ENCODE measurements at places on chromosomes 11 and 22. TPM values are rescaled to one million over a fixed set of nuclear protein-coding genes. Genes with fewer than 3 reads are reported as not detected.

- no peak overlapping the region for H3K4me3 ChIP-seq
- DNase-seq, result peak; percentile 49
- H3K27me3 ChIP-seq, result no peaks in the 10 kb centered on the region
- peaks cover 26% of the 10 kb centered on the region for H3K4me1 ChIP-seq
- H3K36me3 ChIP-seq, result no peaks in the 10 kb centered on the region
Observed at GRCh38 chr22:26322179-26322905, 106.7 kb upstream of the ASPHD2 start.

- no peak for DNase-seq
- H3K27ac ChIP-seq, result no peak within 1 kb of the TSS
- peak within 1 kb of the TSS; percentile 38 for H3K4me3 ChIP-seq
- no peaks in the 10 kb centered on the region for H3K4me1 ChIP-seq
- peaks cover 23% of the 10 kb centered on the region for H3K27me3 ChIP-seq
Observed at GRCh38 chr22:38843657-38844314, at the start of gene NPTXR. TSS of gene NPTXR (minus strand) at chr22:38844028.

DNA sequence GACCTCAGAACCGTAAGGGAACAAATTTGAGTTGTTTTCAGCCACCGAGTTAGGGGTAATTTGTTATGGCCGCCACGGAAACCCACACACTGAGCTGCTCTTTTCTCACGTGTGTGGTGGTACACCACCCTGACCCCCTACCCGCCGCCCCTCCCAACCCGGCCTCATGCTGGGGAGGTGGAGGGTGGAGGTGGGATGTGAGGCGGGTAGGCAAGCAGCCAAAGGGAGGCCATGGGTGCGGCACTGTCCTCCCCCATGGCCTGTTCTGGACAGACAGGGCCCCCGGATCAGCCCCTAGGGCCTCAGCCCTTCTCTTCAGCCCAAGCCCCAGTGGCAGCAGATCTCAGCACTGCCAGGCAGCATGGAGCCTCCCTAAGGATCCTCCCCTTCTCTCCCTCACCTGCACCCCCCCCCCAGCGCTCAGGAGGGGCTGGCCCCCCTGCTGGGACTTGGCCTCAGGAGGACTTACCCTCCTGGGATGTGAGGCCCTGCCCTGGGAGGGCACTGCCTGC lies 7.9 kb downstream of the PRR5 start:
- no peak overlapping the region for H3K27ac ChIP-seq
- peaks cover 2% of the 10 kb centered on the region for H3K27me3 ChIP-seq
- H3K4me3 ChIP-seq, result no peak overlapping the region
- no peak for DNase-seq
- H3K36me3 ChIP-seq, result no peaks in the 10 kb centered on the region

DNA sequence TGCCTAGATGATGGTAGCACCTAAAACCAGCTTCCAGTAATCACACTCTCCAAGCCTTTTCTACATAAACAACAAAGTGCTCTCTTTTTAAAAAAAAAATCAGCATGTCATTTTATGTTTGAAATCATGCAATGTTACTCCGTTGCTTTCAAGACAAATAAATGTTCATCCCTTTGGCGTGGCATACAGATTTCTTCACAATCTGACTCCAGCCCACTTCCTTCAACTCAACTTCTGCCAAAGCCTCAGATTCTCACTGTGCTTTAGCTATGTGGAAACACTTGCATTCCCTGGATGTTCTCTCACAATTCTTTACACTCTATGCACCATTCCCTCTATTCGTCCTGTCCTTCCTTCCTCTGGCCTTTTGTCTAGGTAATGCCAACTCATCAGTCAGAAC lies 206.3 kb upstream of the BLID start:
- no peaks in the 10 kb centered on the region for H3K27me3 ChIP-seq
- no peak for DNase-seq
- H3K4me3 ChIP-seq, result no peak overlapping the region
- no peak overlapping the region for H3K27ac ChIP-seq

- H3K27ac ChIP-seq, result no peak overlapping the region
- H3K27me3 ChIP-seq, result no peaks in the 10 kb centered on the region
- H3K4me3 ChIP-seq, result no peak overlapping the region
- H3K36me3 ChIP-seq, result no peaks in the 10 kb centered on the region
- H3K4me1 ChIP-seq, result peaks cover 8% of the 10 kb centered on the region
Observed at GRCh38 chr11:130388607-130389205, 39.7 kb downstream of the ADAMTS8 start.

- DNase-seq, result no peak
- no peaks in the 10 kb centered on the region for H3K36me3 ChIP-seq
- H3K27me3 ChIP-seq, result no peaks in the 10 kb centered on the region
- H3K4me1 ChIP-seq, result no peaks in the 10 kb centered on the region
- no peak overlapping the region for H3K27ac ChIP-seq
- no peak overlapping the region for H3K4me3 ChIP-seq
Observed at GRCh38 chr11:14698771-14699170, 55.2 kb downstream of the PDE3B start.

GRCh38 chr22:23281406-23282088 lies 101.2 kb downstream of the BCR start:
- peak; percentile 61 for DNase-seq
- peaks cover 4% of the 10 kb centered on the region for H3K4me1 ChIP-seq
- H3K36me3 ChIP-seq, result no peaks in the 10 kb centered on the region
- H3K27ac ChIP-seq, result no peak overlapping the region
- no peak overlapping the region for H3K4me3 ChIP-seq
- H3K27me3 ChIP-seq, result no peaks in the 10 kb centered on the region

- no peaks in the 10 kb centered on the region for H3K4me1 ChIP-seq
- H3K36me3 ChIP-seq, result no peaks in the 10 kb centered on the region
- no peak overlapping the region for H3K27ac ChIP-seq
Observed at GRCh38 chr11:105862736-105863367, 159.2 kb downstream of the MSANTD4 start.

GRCh38 chr22:23219822-23220484 lies 39.6 kb downstream of the BCR start:
- DNase-seq, result no peak
- peaks cover 38% of the 10 kb centered on the region for H3K27me3 ChIP-seq
- peaks cover 31% of the 10 kb centered on the region for H3K4me1 ChIP-seq
- H3K36me3 ChIP-seq, result no peaks in the 10 kb centered on the region
- H3K4me3 ChIP-seq, result no peak overlapping the region
- no peak overlapping the region for H3K27ac ChIP-seq

- H3K27me3 ChIP-seq, result peaks cover 10% of the 10 kb centered on the region
- peaks cover 6% of the 10 kb centered on the region for H3K4me1 ChIP-seq
- DNase-seq, result no peak
- peak overlapping the region; percentile 72 for H3K4me3 ChIP-seq
Observed at GRCh38 chr22:17086296-17086695, 1.5 kb downstream of the IL17RA start.

GRCh38 chr11:66953081-66953833 lies 4.9 kb downstream of the PC start:
- no peaks in the 10 kb centered on the region for H3K36me3 ChIP-seq
- no peak for DNase-seq
- H3K27ac ChIP-seq, result peak overlapping the region; percentile 84
- no peak overlapping the region for H3K4me3 ChIP-seq
- H3K27me3 ChIP-seq, result no peaks in the 10 kb centered on the region

- H3K36me3 ChIP-seq, result no peaks in the 10 kb centered on the region
- DNase-seq, result no peak
- H3K4me3 ChIP-seq, result no peak overlapping the region
- no peaks in the 10 kb centered on the region for H3K4me1 ChIP-seq
- no peaks in the 10 kb centered on the region for H3K27me3 ChIP-seq
- H3K27ac ChIP-seq, result no peak overlapping the region
Observed at GRCh38 chr11:2548596-2548995, 103.8 kb downstream of the KCNQ1 start.

DNA sequence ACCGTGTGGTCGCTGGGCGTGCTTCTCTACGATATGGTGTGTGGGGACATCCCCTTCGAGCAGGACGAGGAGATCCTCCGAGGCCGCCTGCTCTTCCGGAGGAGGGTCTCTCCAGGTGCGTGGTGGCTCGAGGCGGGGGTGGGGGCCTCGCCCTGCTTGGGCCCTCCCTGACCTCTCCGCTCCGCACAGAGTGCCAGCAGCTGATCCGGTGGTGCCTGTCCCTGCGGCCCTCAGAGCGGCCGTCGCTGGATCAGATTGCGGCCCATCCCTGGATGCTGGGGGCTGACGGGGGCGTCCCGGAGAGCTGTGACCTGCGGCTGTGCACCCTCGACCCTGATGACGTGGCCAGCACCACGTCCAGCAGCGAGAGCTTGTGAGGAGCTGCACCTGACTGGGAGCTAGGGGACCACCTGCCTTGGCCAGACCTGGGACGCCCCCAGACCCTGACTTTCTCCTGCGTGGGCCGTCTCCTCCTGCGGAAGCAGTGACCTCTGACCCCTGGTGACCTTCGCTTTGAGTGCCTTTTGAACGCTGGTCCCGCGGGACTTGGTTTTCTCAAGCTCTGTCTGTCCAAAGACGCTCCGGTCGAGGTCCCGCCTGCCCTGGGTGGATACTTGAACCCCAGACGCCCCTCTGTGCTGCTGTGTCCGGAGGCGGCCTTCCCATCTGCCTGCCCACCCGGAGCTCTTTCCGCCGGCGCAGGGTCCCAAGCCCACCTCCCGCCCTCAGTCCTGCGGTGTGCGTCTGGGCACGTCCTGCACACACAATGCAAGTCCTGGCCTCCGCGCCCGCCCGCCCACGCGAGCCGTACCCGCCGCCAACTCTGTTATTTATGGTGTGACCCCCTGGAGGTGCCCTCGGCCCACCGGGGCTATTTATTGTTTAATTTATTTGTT lies 2.4 kb downstream of the PIM3 start:
- H3K4me3 ChIP-seq, result peak overlapping the region; percentile 91
- no peaks in the 10 kb centered on the region for H3K27me3 ChIP-seq
- H3K27ac ChIP-seq, result peak overlapping the region; percentile 99

DNA sequence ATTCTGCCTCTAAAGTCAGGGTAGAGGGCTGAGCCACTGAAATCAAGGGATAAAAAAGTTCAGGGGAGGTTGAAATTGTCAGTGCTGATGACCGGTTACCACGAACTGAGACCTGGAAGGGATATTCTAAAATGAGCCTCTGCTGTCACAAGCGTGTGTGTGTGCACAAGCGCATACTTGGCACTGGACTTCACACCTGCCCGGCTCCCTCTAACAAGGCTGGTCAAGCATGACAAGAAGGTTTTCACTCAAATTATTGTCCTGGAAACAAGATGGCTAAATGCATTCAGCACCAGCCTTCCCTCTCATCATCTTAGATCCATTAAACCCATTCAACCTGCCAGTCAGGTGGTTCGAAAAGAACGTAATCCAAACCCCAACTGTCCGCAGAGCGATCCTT lies 54.8 kb upstream of the CECR2 start:
- H3K27me3 ChIP-seq, result no peaks in the 10 kb centered on the region
- H3K27ac ChIP-seq, result peak overlapping the region; percentile 52
- H3K4me3 ChIP-seq, result no peak overlapping the region
- no peaks in the 10 kb centered on the region for H3K36me3 ChIP-seq
- peaks cover 7% of the 10 kb centered on the region for H3K4me1 ChIP-seq

- H3K27me3 ChIP-seq, result no peaks in the 10 kb centered on the region
- H3K4me1 ChIP-seq, result peaks cover 52% of the 10 kb centered on the region
- H3K27ac ChIP-seq, result no peak overlapping the region
- H3K36me3 ChIP-seq, result no peaks in the 10 kb centered on the region
- H3K4me3 ChIP-seq, result no peak overlapping the region
- no peak for DNase-seq
Observed at GRCh38 chr11:34928268-34928959, 12.0 kb downstream of the PDHX start.

The MS4A3 gene
- total RNA-seq, result not detected

The FGF4 gene
- total RNA-seq, result not detected

The FAT3 gene
- total RNA-seq, result 0.36 TPM
